ENCODE measurements at places on chromosomes 11 and 22.

- no peak for DNase-seq
Measured at GRCh38 chr11:95081412-95081811, 8.2 kb upstream of the ENDOD1 start.

GRCh38 chr11:75485742-75486141 lies 40.0 kb downstream of the GDPD5 start:
- no peak for DNase-seq

GRCh38 chr22:44213489-44214043 lies 32.8 kb downstream of the PARVG start:
- DNase-seq: no peak

GRCh38 chr11:107704451-107704850 lies 7.4 kb downstream of the SLN start:
- no peak for DNase-seq

- DNase-seq: no peak
Measured at GRCh38 chr11:63768237-63769041, at the start of gene ZFTA. TSS of gene ZFTA (minus strand) at chr11:63768775. CDS start at chr11:63768622, 153 bp downstream.
